ENCODE measurements at places on chromosomes 7 and 10. TPM values are rescaled to one million over a fixed set of nuclear protein-coding genes. Genes with fewer than 3 reads are reported as not detected.

Gene VAX1
- total RNA-seq = not detected

Gene GPNMB
- under 0.01 TPM for total RNA-seq

Gene CALY
- not detected for total RNA-seq

Gene MMD2
- not detected for total RNA-seq

Gene CYP2C19
- total RNA-seq = not detected

Gene RBM20
- under 0.01 TPM for total RNA-seq

Gene POLD2
- 136 TPM for total RNA-seq

DNA sequence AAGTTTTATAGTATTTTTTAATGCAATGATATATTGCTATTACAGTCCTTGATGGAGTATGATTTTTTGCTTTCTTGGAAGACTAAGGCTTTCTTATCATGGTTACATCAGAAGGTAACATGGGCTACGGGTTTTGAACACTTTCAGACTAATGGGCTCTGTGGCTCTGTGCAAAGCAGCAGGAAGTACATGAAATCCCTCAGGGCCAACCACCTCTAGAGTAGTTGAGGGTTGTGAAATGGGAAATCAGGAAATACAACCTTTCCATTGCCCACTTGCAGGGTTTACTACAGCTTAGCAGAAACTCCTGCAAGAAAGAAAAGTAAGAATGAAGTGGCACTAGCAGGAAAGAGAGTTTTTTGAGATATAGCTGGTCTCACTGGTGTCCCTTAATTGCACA lies 853.5 kb downstream of the KCNMA1 start:
- no peaks in the 10 kb centered on the region for H3K4me1 ChIP-seq
- H3K27me3 ChIP-seq = peaks cover 6% of the 10 kb centered on the region
- H3K4me3 ChIP-seq = no peak overlapping the region
- H3K27ac ChIP-seq = no peak overlapping the region
- no peaks in the 10 kb centered on the region for H3K36me3 ChIP-seq

GRCh38 chr10:15118615-15119014 lies 21.5 kb downstream of the RPP38 start:
- peaks cover 15% of the 10 kb centered on the region for H3K36me3 ChIP-seq
- no peak overlapping the region for H3K4me3 ChIP-seq
- H3K27me3 ChIP-seq = no peaks in the 10 kb centered on the region
- H3K27ac ChIP-seq = no peak overlapping the region
- H3K4me1 ChIP-seq = peaks cover 4% of the 10 kb centered on the region

- H3K4me3 ChIP-seq = no peak overlapping the region
- H3K4me1 ChIP-seq = no peaks in the 10 kb centered on the region
- DNase-seq = no peak
- H3K27ac ChIP-seq = no peak overlapping the region
- H3K27me3 ChIP-seq = no peaks in the 10 kb centered on the region
Measured at GRCh38 chr10:59885430-59886134, 20.8 kb downstream of the CCDC6 start.

DNA sequence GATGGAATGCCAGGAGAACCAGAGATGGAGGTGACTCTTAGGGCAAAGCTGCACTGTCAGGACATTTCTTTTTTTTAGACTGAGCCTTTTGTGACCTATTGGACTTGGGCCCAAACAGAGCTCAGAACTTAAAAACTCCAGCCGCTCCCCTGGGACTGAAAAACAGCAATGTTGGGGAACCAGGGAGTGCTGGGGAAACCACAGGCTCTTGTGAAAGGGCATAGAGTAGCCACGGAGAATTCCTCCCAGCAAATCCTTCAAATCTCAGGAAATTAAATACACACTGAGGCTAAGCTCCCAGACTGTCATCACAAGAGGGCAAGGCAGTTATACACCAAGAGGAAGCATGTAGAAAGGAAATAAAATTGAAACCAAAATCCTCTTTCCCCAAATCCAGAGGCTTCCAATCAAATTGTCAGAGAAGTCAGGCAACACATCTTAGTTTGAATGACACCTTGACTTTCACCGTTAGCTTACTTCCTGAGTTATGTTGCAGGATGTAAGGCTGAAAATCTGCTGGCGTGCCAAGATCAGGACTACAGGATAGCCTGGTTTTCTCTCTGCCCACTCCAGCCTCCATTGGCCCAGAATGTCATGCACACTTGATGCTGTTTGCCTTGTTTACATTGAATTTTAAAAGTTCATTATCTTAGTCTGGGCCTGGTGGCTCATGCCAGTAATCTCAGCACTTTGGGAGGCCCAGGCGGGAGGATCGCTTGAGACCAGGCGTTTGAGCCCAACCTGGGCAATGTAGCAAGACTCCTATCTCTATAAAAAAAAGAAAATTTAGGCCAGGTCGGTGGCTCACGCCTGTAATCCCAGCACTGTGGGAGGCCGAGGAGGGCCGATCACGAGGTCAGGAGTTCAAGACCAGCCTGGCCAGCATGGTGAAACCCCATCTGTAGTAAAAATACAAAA lies 2.6 kb upstream of the RFC2 start:
- peak overlapping the region; percentile 62 for H3K27ac ChIP-seq
- no peaks in the 10 kb centered on the region for H3K36me3 ChIP-seq
- H3K4me3 ChIP-seq = no peak overlapping the region
- H3K27me3 ChIP-seq = no peaks in the 10 kb centered on the region

DNA sequence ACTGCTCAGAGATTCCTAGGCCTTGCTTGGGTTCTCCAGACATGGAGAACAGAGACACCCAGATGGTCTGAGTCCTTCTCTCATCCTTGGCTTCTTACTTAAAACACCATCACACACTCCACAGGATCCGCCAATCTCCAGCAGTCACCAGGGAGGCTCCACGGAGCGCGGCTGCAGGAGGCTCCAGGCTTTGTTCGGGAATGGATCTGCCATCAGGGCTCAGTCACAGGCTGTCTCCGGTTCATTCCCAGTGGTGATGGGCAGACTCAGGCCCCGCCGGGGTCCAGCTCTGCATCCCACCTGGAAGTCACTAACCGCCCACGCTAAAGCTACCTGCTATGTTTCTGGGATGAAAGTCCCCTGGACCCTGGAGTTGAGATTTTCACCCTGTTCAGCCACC lies 312.9 kb downstream of the TCERG1L start:
- DNase-seq = no peak
- no peaks in the 10 kb centered on the region for H3K27me3 ChIP-seq
- H3K4me3 ChIP-seq = no peak overlapping the region

GRCh38 chr10:9645928-9646600 lies 1371.6 kb upstream of the CELF2 start:
- no peaks in the 10 kb centered on the region for H3K27me3 ChIP-seq
- no peak overlapping the region for H3K27ac ChIP-seq
- H3K4me3 ChIP-seq = no peak overlapping the region
- no peaks in the 10 kb centered on the region for H3K4me1 ChIP-seq
- DNase-seq = no peak
- H3K36me3 ChIP-seq = no peaks in the 10 kb centered on the region

- no peak for DNase-seq
- H3K4me1 ChIP-seq = peaks cover 8% of the 10 kb centered on the region
- H3K36me3 ChIP-seq = peaks cover 23% of the 10 kb centered on the region
- no peak overlapping the region for H3K27ac ChIP-seq
- peak overlapping the region; percentile 95 for H3K4me3 ChIP-seq
Measured at GRCh38 chr10:103397191-103397825, 882 bp downstream of the PDCD11 start.

DNA sequence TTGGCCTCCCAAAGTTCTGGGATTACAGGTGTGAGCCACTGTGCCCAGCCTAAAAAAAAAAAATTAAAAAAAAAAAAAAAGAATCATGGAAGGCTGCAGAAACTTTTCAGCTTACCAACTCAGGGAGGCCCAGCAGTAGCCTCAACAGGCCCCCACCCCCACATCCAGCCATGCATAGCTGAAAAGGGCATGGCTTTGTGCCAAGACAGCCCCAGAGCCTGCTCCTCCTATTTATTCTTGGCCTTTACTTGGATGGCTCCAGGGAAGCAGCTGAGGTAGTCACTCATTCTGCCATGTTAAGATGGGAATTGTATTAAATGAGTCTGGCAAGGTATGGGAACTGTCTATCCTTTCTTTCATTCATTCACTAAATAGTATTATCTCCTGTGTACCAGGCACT lies 13.7 kb upstream of the CNNM2 start:
- no peaks in the 10 kb centered on the region for H3K36me3 ChIP-seq
- no peak for DNase-seq
- H3K27me3 ChIP-seq = no peaks in the 10 kb centered on the region
- H3K4me1 ChIP-seq = no peaks in the 10 kb centered on the region
- no peak overlapping the region for H3K4me3 ChIP-seq
- H3K27ac ChIP-seq = no peak overlapping the region

DNA sequence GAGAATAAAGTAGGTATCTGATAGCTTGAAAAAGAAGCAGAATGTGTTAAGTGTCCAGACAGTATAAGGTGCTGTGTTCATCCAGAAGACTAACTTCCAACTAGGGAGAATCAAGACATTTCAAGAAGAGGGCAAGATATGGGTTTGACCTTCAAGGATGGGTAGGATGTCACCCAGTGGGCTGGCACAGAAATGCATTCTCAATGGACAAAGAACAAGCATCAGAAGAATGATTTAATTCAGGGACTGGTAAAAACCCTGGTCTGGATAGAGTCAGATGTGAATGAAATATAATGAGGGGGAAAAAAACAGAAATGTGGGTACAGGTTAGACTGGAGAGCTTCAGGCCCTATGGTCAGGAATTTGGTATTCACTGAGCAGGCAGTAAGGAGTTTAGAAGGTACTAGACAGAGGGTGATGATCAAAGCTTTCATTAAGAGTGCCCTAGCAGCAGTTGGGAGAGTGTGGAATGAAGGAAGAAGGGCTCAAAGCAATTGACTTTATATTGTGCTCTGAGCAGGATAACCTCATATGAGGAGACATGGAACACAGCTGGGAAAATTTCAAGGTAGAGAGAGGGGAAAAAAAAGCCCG lies 180.7 kb upstream of the ANK3 start:
- H3K4me3 ChIP-seq = no peak overlapping the region
- DNase-seq = no peak
- no peaks in the 10 kb centered on the region for H3K4me1 ChIP-seq
- H3K27ac ChIP-seq = no peak overlapping the region

DNA sequence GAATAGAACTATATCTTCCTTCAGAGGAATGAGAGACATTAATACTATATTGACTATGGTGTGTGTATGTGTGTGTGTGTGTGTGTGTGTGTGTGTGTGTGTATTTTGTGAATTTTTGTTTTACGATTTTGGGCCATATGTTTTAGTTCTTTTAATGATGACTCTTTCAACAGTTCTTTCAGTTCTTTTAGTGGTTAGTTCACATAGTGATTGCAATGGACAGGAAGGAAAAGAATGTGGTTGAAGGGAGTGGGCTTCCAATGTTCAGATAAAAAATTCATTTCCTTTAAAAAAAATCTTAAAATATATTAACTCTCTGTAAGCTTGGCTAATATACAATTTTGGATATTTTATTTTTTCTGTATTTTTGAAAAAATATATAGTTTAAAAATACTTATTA lies 315.7 kb upstream of the DGKB start:
- H3K4me3 ChIP-seq = no peak overlapping the region
- H3K4me1 ChIP-seq = no peaks in the 10 kb centered on the region
- no peaks in the 10 kb centered on the region for H3K36me3 ChIP-seq
- no peaks in the 10 kb centered on the region for H3K27me3 ChIP-seq
- no peak for DNase-seq
- no peak overlapping the region for H3K27ac ChIP-seq

- peaks cover 12% of the 10 kb centered on the region for H3K27me3 ChIP-seq
- H3K4me3 ChIP-seq = no peak overlapping the region
- H3K36me3 ChIP-seq = no peaks in the 10 kb centered on the region
Measured at GRCh38 chr10:98272656-98273055, 4.7 kb upstream of the LOXL4 start.

GRCh38 chr10:71431239-71432100 lies 34.8 kb downstream of the CDH23 start:
- no peaks in the 10 kb centered on the region for H3K36me3 ChIP-seq
- H3K4me3 ChIP-seq = no peak overlapping the region
- peaks cover 34% of the 10 kb centered on the region for H3K27me3 ChIP-seq
- no peak for DNase-seq
- H3K4me1 ChIP-seq = no peaks in the 10 kb centered on the region

GRCh38 chr10:96205580-96205979 lies 65.8 kb downstream of the BLNK start:
- H3K4me1 ChIP-seq = no peaks in the 10 kb centered on the region
- H3K36me3 ChIP-seq = no peaks in the 10 kb centered on the region
- H3K4me3 ChIP-seq = no peak overlapping the region
- H3K27me3 ChIP-seq = no peaks in the 10 kb centered on the region
